ENCODE measurements at places on chromosomes 7 and 10. TPM values are rescaled to one million over a fixed set of nuclear protein-coding genes. Genes with fewer than 3 reads are reported as not detected.

RSBN1L gene
- total RNA-seq, result 31.8 TPM

HYAL4 gene
- total RNA-seq, result not detected

GRCh38 chr10:35368485-35369048 lies 32.3 kb downstream of the CCNY start:
- no peak overlapping the region for H3K27ac ChIP-seq
- H3K4me1 ChIP-seq, result peaks cover 10% of the 10 kb centered on the region
- no peak overlapping the region for H3K4me3 ChIP-seq
- DNase-seq, result no peak

MINDY4 gene
- total RNA-seq, result 0.49 TPM

- DNase-seq, result peak; percentile 53
- H3K36me3 ChIP-seq, result no peaks in the 10 kb centered on the region
- H3K27ac ChIP-seq, result no peak overlapping the region
- peak overlapping the region; percentile 63 for H3K4me3 ChIP-seq
These were observed 8.1 kb downstream of the TASOR2 start for GRCh38 chr10:5692461-5693358.

DNA sequence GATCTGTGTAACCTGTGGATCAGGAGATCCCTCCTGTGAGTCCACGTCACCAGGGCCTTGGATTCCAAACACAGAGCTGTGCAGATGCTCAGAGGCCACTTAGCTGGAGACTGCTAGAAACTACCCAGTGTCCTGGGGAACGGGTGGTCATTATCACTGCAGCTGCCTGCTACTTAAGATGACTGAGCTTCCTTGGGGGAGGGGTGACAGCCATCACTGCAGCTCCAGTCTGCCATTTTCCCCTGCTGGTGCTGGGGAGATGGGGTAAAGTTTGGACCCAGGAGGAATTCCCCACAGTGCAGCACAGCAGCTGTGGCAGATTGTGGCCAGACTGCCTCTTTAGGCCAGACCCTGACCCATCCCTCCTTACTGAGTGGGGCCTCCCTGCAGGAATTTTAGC lies 78.8 kb upstream of the VOPP1 start:
- no peak overlapping the region for H3K4me3 ChIP-seq
- peaks cover 2% of the 10 kb centered on the region for H3K27me3 ChIP-seq
- DNase-seq, result no peak
- no peak overlapping the region for H3K27ac ChIP-seq

GRCh38 chr10:80356563-80356988 lies at the start of the genes DYDC1 and DYDC2:
Gene DYDC1 (minus strand): TSS chr10:80356755. CDS start chr10:80352601, 4,154 bp downstream.
Gene DYDC2 (plus strand): TSS chr10:80356781. CDS start chr10:80362444, 5,663 bp downstream.
- no peak within 1 kb of the TSS for H3K27ac ChIP-seq
- peaks cover 17% of the 10 kb centered on the region for H3K27me3 ChIP-seq
- H3K4me3 ChIP-seq, result no peak within 1 kb of the TSS

GRCh38 chr7:24572016-24572392 lies 1.2 kb upstream of the PALS2 start:
- peak overlapping the region; percentile 80 for H3K4me3 ChIP-seq
- no peak for DNase-seq
- H3K27me3 ChIP-seq, result peaks cover 13% of the 10 kb centered on the region
- no peaks in the 10 kb centered on the region for H3K36me3 ChIP-seq
- no peak overlapping the region for H3K27ac ChIP-seq

DNA sequence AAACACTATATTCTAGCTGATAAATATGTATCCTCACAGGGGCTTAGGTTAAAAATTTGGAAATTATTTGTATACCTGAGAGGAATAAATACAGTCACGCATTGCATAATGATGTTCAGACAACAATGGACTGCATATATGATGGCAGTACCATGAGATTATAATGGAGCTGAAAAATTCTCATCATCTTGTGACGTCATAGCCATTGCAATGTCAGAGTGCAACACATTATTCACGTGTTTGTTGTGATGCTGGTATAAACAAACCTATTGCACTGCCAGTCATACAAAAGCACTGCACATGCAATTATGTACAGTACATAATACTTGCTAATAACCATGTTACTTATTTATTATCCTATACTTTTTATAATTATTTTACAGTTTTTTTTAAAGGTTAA lies 31.4 kb downstream of the STEAP1B start:
- no peaks in the 10 kb centered on the region for H3K27me3 ChIP-seq
- H3K4me1 ChIP-seq, result no peaks in the 10 kb centered on the region
- H3K36me3 ChIP-seq, result no peaks in the 10 kb centered on the region
- no peak overlapping the region for H3K27ac ChIP-seq

DNA sequence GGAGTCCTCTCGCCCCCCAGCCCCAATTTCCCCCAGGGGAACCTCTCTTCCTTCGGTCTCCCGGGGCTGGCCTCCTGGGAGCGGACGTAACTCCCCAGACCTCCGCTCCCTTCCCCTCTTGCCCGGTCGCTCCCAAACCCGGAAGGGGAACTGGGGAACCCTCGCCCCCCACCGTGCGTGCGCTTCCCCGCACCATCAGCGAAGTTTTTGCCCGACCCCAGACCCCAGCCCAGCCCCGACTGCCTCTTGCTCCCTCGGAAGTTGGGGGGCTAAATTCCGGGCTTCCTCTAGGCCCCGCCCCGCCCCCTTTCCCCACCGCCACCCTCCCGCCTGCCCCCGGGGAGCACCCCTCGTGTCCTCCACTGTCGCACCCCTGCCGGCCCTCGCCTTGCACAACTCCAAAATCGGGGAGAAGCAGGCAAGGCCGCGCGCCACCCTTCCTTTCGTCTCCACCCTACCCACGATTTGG lies 436 bp downstream of the GNB2 start:
- peaks cover 17% of the 10 kb centered on the region for H3K4me1 ChIP-seq
- H3K27me3 ChIP-seq, result no peaks in the 10 kb centered on the region
- peaks cover 22% of the 10 kb centered on the region for H3K36me3 ChIP-seq
- H3K27ac ChIP-seq, result peak overlapping the region; percentile 94
- peak overlapping the region; percentile 51 for H3K4me3 ChIP-seq

GRID1 gene
- not detected for total RNA-seq

TBC1D12 gene
- total RNA-seq, result not detected

DNA sequence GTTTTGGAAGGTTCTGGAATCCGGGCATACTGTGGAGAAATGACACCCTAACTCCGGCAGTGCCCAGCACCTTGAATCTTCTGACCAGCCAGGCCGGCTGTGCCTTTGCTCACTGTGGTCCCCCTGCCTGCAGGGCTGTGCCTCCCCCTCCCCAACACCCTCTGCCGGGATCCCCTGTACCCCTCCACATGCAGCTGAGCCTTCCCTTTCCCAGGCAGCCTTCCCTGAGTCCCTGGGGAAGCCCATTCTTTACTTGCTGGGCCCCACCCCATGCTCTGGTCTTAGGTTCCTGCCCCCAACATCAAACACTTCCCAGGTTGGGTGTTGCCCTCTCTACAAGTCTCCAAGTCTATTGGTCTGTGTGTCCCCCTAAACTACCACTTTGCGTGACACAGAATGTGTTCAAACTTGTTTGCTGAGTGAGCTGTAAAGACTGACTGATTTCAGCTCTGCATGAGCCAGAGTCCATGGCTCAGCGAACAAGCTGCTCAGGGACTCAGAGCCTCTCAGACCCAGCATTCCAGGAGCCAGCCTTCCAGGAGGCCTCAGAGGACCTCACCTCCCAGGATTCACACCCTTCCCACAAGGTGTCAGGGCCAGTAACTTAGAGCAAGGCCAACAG lies 31.6 kb downstream of the CALML5 start:
- H3K4me1 ChIP-seq, result no peaks in the 10 kb centered on the region
- DNase-seq, result no peak
- H3K27me3 ChIP-seq, result no peaks in the 10 kb centered on the region
- no peaks in the 10 kb centered on the region for H3K36me3 ChIP-seq

SPOCK2 gene
- total RNA-seq, result 683 TPM

GRCh38 chr7:132871419-132871818 lies 210.5 kb downstream of the CHCHD3 start:
- no peaks in the 10 kb centered on the region for H3K4me1 ChIP-seq
- DNase-seq, result no peak
- H3K27ac ChIP-seq, result no peak overlapping the region
- no peak overlapping the region for H3K4me3 ChIP-seq
- no peaks in the 10 kb centered on the region for H3K27me3 ChIP-seq

GRCh38 chr7:66542049-66542448 lies 86.6 kb upstream of the KCTD7 start:
- H3K4me1 ChIP-seq, result no peaks in the 10 kb centered on the region
- H3K4me3 ChIP-seq, result no peak overlapping the region
- no peak for DNase-seq
- no peak overlapping the region for H3K27ac ChIP-seq

FBXW4 gene
- total RNA-seq, result 70.9 TPM

GRCh38 chr10:61899997-61900828 lies 1.3 kb upstream of the ARID5B start:
- H3K27ac ChIP-seq, result peak overlapping the region; percentile 95
- H3K36me3 ChIP-seq, result no peaks in the 10 kb centered on the region
- no peaks in the 10 kb centered on the region for H3K27me3 ChIP-seq
- peaks cover 54% of the 10 kb centered on the region for H3K4me1 ChIP-seq

DNA sequence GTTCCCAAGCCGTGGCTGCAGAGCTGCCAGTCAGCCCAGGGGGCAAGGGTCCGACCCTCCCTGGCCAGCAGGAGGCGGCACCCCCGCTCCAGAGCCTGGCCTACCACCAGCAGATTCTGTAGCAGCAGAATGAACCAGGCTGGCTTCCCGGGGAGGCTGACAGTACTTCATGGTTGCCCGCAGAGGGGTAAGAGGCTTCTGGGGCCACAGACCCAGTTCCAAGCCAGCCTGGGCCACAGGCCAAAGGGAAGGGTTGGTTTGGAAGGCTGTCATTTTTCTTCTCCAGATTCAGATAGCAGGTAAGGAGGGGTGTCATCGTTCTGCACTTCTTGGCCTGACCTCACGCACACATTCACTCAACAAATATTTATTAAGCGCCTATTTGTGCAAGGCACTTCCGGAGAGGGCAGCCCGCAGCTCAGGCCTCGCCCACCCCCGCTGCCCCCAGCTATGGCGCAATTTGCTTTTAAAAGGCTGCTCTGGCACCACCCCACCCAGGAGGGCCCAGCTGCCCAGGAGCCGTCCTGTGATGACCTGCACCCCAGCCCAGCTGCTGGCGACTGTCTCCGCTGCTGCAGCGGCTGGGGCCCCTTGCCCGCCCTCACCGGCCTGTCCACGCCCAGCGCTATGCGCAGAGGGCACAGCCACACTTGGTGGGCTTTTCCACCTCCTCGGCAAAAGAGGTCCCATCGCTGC lies 168.5 kb downstream of the LCOR start:
- H3K4me3 ChIP-seq, result no peak overlapping the region
- H3K27me3 ChIP-seq, result no peaks in the 10 kb centered on the region
- H3K36me3 ChIP-seq, result no peaks in the 10 kb centered on the region
- H3K27ac ChIP-seq, result no peak overlapping the region

DNA sequence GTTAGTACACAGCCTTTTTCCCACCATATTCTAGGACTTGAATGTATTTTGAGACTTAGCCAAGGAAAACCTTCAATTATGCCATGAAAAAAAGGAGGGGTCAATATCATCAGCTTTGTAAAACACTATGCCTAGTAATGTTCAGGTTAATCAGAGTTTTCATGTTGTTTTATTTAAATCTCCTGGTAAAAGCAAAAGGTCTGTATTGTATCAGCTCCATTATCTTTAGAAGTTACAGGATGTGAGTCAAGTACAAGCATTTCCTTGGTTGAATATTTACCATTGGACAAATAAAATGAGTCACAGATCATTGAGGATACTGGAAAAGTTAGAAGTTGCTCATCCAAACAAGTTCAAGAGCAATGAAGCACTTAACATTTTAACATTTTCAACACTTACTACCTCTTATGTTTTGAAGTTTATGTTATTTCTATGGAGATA lies 89.9 kb upstream of the CAPZA2 start:
- no peaks in the 10 kb centered on the region for H3K4me1 ChIP-seq
- H3K27me3 ChIP-seq, result peaks cover 4% of the 10 kb centered on the region
- no peak overlapping the region for H3K4me3 ChIP-seq
- H3K27ac ChIP-seq, result no peak overlapping the region
- H3K36me3 ChIP-seq, result no peaks in the 10 kb centered on the region

GRCh38 chr10:45241865-45242520 lies 73.4 kb downstream of the OR13A1 start:
- no peaks in the 10 kb centered on the region for H3K27me3 ChIP-seq
- H3K36me3 ChIP-seq, result no peaks in the 10 kb centered on the region
- no peaks in the 10 kb centered on the region for H3K4me1 ChIP-seq
- H3K27ac ChIP-seq, result no peak overlapping the region
- H3K4me3 ChIP-seq, result no peak overlapping the region

FOXL3 gene
- not detected for total RNA-seq

IRF5 gene
- total RNA-seq, result 13.5 TPM

All from CD4-positive, CD25-positive, alpha-beta regulatory T cell (primary cell).